ENCODE measurements at places on chromosomes 12 and 14. TPM values are rescaled to one million over a fixed set of nuclear protein-coding genes. Genes with fewer than 3 reads are reported as not detected.

- no peaks in the 10 kb centered on the region for H3K27me3 ChIP-seq
- peak; percentile 69 for DNase-seq
- no peak overlapping the region for H3K27ac ChIP-seq
These were observed 196.2 kb downstream of the ITPR2 start for GRCh38 chr12:26636710-26637328.

DNA sequence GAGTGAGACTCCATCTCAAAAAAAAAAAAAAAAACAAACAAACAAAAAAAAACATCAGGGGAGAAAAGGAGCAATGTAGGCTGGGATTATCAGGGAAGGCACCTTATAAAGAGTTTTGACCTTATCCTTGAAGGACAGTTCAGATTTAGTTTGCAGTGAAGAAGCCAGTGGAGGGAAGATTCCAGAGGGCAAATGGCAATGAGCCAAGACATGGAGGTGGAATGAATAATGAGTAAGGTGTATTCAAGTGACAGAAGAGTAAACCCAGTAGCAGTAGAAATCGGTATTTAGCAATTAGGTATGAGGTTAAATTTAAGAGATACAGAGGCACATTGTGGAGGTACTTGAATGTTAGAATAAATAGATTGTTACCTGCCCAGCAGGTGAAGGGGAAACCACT is 2.2 kb upstream of the DUSP16 start:
- no peak overlapping the region for H3K4me3 ChIP-seq
- no peak overlapping the region for H3K27ac ChIP-seq
- no peak for DNase-seq
- H3K27me3 ChIP-seq, result peaks cover 8% of the 10 kb centered on the region
- peaks cover 18% of the 10 kb centered on the region for H3K4me1 ChIP-seq

DNA sequence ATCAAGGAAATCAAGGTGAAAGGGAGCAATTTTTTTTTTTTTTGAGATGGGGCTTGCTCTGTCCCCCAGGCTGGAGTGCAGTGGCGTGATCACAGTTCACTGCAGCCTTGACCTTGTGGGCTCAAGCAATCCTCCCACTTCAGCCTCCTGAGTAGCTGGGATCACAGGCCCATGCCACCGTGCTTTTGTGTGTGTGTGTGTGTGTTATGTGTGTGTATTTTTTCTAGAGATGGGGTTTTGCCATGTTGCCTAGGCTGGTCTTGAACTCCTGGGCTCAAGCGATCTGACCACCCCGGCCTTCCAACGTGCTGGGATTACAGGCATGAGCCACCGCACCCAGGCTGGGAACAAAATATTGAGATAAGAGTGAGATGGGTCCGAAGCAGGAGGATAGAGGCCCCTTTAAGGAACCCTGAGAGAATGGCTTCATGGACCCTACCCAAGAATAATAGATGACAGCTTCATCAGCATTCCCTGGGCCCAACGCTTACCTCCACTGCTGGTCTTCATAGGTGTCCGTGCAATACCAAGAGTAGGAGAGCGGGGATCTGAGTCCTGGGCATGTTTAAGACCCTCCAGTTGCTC is 1.0 kb downstream of the CDCA3 start:
- peaks cover 26% of the 10 kb centered on the region for H3K36me3 ChIP-seq
- H3K4me1 ChIP-seq, result peaks cover 24% of the 10 kb centered on the region
- no peaks in the 10 kb centered on the region for H3K27me3 ChIP-seq
- DNase-seq, result no peak
- H3K4me3 ChIP-seq, result peak overlapping the region; percentile 34
- H3K27ac ChIP-seq, result no peak overlapping the region

- no peak for DNase-seq
- no peak overlapping the region for H3K27ac ChIP-seq
- no peaks in the 10 kb centered on the region for H3K4me1 ChIP-seq
- H3K27me3 ChIP-seq, result peaks cover 3% of the 10 kb centered on the region
- no peak overlapping the region for H3K4me3 ChIP-seq
- no peaks in the 10 kb centered on the region for H3K36me3 ChIP-seq
These were observed 5.3 kb downstream of the FGF6 start for GRCh38 chr12:4440187-4440941.

DNA sequence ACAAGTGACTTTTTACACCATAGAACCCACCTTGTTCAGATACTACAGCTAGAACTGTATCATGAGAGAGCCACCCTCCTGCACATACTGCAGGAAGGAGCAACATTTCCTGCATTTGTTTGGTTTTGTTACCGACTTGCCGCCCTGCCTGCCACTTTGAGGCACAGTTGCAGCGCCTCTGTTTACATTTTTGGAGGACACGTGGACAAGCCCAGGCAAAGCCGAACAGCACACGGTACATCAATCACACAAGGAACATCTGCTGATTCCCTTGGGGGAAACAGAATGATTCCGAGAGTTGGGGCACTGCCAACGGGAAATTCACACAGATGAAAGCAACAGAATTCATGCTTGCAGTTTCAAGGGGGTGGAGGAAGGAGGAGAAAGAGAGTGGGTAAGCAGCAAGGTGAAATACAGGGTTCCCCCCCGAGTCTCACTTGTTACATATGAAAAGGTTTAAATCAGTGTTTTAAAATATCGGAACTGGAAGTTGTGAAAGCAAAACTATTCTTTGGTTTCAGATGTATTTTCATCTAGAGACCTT is 110.7 kb downstream of the BTG1 start:
- DNase-seq, result peak; percentile 87
- H3K27me3 ChIP-seq, result no peaks in the 10 kb centered on the region
- H3K36me3 ChIP-seq, result no peaks in the 10 kb centered on the region

DNA sequence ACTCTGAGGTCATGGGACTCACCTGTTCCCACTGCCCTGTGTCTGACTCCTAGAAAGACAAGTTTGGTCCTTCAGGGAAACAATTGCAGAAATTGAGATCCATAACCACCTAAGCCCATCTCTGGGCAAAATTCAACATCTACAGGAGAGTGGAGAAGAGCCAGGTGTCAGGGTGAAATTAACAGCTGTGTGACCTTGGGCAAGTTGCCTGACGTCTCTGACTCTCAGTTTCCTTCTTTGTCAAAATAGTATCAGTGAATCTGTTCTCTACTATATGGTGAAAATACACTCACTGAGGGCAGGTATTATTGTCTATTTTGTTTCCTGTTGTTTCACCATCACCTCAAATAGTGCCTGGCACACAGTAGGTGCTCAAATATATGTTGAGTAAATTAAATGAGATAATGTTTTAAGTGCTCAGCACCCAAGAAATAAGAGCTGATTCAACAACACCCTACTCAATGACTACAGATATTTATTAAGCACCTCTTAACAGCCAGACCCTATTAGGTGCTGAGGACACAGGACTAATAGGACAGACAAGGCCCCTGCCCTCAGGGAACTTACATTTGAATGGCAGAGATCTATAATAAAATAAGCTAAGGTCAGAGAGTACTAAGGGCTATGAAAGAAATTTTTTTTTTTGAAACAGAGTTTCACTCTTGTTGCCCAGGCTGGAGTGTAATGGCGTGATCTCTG is 14.2 kb upstream of the IFT81 start:
- H3K27ac ChIP-seq, result no peak overlapping the region
- DNase-seq, result no peak
- no peaks in the 10 kb centered on the region for H3K36me3 ChIP-seq
- H3K27me3 ChIP-seq, result no peaks in the 10 kb centered on the region
- no peak overlapping the region for H3K4me3 ChIP-seq

Gene DPPA3
- not detected for total RNA-seq

Gene SMCO2
- total RNA-seq, result 1.2 TPM

Gene PRMT5
- 73.1 TPM for total RNA-seq
